ENCODE measurements at places on chromosomes 13 and 19. TPM values are rescaled to one million over a fixed set of nuclear protein-coding genes. Genes with fewer than 3 reads are reported as not detected.
A peak's percentile ranks its signal among the peaks of the same experiment; 100 is the strongest.

DNA sequence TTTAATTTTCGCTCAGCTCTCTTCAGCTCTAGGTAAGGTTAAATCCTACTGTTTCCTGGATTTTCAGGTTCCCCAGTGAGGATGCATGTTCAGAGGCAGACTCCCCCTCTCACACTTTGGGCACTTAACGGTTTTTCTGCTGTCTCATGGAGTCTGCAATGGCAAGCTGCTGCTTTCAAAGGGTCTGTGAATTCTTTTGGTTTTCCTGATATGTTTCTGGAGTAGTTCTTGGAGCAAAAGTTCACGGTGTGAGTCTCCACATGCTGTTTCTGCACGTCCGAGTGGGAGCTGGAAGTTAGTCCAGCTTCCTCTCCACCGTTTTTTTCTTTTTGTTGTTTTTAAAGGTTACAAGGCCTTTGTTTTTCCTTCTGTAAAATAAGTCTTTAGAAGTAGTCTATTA, 35.4 kb downstream of the DNAJC15 start:
- peak overlapping the region; percentile 46 for H3K27ac ChIP-seq
- peaks cover 7% of the 10 kb centered on the region for H3K36me3 ChIP-seq
- DNase-seq, result no peak
- peak overlapping the region; percentile 28 for H3K4me3 ChIP-seq
- H3K27me3 ChIP-seq, result no peaks in the 10 kb centered on the region

- no peak overlapping the region for H3K4me3 ChIP-seq
- H3K27ac ChIP-seq, result no peak overlapping the region
- no peaks in the 10 kb centered on the region for H3K36me3 ChIP-seq
- peaks cover 8% of the 10 kb centered on the region for H3K27me3 ChIP-seq
- no peak for DNase-seq
- peaks cover 22% of the 10 kb centered on the region for H3K4me1 ChIP-seq
Observed at GRCh38 chr19:8337728-8338127, 5.3 kb downstream of the KANK3 start.

GRCh38 chr19:52171321-52172169, at the start of gene ZNF836:
TSS of gene ZNF836 (minus strand) at chr19:52171621. CDS start at chr19:52168072, 3,549 bp downstream.
- peaks cover 24% of the 10 kb centered on the region for H3K36me3 ChIP-seq
- H3K27ac ChIP-seq, result peak within 1 kb of the TSS; percentile 95
- H3K4me1 ChIP-seq, result peaks cover 59% of the 10 kb centered on the region
- H3K4me3 ChIP-seq, result peak within 1 kb of the TSS; percentile 98

Gene FBN3
- polyA plus RNA-seq, result not detected

Gene FFAR2
- polyA plus RNA-seq, result 0.12 TPM
